NCI-H1694 treated with DMSO at 0.1 percent for 48 hours (cell line): ENCODE measurements at places on chromosomes 7 and 10.

DNA sequence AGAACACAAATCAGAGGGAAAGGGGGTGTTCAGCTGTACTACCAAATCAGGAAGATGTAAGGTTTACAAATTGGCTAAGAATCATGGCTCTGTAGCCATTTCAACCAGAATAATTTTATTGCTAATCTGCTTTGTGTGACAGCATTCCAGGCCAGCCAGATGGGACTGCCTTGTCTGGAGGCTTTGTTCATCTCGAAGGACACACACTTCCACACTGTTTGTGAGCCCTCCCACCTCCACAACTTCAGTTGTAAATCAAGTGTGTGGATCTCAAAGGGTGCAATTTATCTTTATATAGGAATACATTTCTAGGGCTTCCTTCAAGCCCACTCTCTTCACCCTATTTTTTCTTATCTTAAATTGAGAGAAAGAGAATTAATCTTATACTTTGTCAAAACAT, 6.9 kb upstream of the OIT3 start:
- peak; percentile 17 for DNase-seq

DNA sequence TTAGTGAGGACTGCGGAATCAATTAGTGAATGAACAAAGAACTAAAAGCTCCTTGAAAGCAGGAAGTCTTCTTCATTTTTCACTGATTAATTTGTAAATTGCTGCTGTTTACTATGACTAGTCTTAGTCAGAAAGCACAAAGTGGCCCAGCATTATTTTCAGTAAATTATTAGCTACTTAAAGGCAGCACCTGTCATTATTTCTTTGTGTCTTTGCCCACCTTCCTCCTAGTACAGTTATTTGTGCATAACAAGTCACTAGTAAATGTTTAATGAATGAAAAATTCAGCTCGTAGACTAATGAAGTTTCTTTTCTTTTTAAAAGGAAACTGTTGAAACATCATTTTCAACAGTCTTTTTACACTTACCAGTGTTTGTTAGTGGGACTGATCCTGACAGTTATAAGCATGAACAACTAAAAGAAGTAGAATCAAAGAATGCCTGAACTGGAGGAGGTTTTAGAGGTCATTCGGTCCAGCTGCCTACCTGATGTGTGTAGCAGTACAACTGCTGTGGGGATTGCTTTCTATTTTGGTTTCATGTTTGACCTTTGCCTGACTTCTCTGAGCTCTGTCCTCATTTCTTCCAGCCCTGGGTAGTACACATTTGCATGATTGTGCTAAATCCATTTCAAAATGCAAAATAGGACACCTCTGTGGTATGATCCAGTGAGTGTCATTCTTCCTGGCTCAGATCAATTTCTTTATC, 140.0 kb upstream of the PHYHIPL start:
- DNase-seq, result no peak

DNA sequence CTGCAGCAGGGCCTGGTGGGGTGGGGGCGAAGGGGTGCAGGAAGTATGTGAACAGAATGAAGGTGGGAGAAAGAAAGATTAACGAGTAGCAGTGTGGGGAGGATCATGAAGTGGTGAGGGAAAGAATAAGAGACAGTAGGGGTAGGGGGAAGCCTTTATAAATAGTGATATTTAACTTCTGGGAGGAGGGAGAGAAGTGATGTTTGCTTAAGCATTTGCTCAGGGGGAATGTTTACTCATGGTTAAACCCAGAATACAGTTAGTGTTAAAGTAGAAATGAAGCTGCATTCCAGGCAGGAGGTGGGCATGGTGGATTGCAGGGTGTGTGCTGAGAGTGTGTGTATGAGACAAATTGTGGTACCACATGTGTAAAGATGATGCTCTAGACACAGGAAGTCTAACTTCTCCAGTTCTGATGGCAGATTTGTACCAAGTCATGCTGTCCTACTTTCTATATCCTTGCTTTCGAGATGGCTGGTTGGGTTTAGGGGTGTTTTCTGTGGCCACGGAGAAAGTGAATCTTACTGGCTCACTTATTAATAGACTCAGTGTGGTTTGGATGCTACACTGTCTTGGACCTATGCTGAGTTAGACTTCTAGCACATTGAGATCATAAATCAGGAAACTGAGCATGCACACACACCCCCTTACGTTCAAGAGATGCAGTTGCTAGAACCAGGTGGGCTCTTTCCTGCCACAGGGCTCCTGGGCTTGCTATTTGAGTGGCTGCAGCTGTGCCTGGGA, 10.6 kb upstream of the DNMBP start:
- peak; percentile 76 for DNase-seq

- no peak for DNase-seq
Observed at GRCh38 chr7:116652793-116653192, 19.2 kb upstream of the MET start.

DNA sequence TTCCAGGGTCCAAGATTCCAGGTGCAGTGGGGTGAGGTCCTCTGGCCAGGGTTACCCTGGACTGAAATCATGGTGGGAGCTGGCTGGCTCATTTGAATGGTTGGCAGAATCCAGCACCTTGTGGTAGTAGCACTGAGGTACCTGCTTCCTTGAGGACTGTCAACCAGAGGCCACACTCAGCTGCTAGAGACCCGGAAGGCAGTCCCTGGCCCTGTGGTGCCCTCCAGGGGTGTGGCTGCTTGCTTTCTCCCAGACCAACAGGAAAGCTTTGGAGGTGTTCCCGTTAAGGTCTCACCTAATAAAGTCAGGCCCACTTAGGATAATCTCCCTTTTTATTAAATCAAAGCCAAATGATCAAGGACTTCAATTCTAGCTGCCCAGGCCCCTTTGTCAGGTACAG, 107.7 kb upstream of the GDF10 start:
- no peak for DNase-seq

GRCh38 chr10:33418301-33418700, 83.8 kb upstream of the NRP1 start:
- DNase-seq, result no peak

GRCh38 chr7:82623812-82624211, 180.2 kb upstream of the CACNA2D1 start:
- DNase-seq, result no peak

GRCh38 chr7:36083626-36084380, 69.3 kb upstream of the EEPD1 start:
- DNase-seq, result no peak
